CD14-positive monocyte (primary cell): ENCODE measurements at places on chromosomes 3 and 15.

DNA sequence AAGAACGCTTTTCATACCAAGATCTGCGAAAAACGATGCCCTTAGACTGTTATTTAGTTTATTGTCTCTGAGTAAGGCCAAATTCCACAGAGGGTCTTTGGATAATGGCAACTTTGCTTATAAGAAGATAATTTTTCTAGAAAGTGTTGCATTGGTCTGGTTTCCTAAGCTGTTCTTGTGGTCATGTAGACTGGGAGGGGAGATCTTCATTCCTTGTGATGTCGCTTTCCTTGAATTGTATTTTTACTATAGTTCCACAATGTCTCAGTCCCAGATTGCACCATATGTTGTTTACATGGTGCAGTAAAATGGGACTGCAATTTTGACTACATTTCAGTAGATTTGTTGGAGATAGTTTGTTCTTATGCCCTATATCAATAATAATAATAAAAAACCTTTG is 28.8 kb upstream of the ST3GAL6 start:
- DNase-seq: no peak

- DNase-seq: no peak
Measured at GRCh38 chr3:194035406-194036138, 100.4 kb upstream of the HES1 start.

- DNase-seq: no peak
Measured at GRCh38 chr3:158159714-158160113, 49.8 kb downstream of the RSRC1 start.

DNA sequence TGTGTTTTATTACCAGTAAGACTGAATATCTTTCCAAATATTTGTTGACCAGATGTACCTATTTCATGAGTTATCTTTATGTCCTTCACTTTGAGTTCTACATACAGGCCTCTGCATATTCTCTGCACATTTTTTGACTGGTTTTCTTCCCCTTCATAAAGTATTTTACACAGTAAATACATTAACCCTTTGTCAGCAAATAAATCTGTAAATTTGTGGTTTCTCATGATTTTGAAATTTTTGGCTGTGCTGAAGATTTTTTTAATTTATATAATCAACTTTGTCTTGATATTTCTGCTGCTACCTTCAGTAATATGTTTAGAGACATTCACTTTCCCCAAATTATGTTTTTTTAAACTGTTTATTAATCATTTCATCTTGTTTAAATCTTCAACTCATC is 50.5 kb downstream of the WNT5A start:
- DNase-seq: no peak

DNA sequence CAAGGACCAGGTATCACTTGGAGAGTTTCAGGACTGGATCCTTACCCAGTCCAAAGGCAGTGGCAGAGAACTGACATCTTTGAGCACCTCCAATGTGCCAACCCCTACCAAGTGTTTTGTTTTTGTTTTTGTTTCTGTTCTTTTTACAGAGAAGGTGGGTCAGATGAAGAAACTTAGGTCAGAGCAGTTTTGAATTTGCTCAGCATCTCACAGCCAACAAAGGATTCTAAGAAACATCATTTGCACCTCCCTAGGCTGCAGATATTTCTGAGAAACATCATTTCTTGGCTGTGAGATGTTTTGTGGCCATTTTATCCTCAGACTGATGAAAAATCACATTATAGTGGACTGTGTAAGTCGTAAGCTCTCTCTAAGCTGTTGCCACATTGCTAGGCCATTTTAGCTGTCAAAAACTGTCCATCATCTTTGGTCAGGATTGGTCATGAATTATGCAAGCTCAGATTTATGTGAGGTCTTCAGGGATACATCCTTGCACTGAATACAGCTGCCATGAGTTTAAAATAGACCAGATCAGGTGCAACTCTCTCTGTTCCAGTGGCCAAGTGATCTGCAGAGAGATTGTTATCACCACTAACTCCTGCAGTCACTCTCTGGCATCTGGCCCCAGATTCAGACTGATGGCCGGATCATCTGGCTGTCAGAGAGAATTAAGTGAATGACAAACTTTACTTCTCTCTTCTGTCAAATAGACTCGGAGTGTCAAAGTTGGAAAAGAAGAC is 341.5 kb downstream of the EPHB1 start:
- no peak for DNase-seq

DNA sequence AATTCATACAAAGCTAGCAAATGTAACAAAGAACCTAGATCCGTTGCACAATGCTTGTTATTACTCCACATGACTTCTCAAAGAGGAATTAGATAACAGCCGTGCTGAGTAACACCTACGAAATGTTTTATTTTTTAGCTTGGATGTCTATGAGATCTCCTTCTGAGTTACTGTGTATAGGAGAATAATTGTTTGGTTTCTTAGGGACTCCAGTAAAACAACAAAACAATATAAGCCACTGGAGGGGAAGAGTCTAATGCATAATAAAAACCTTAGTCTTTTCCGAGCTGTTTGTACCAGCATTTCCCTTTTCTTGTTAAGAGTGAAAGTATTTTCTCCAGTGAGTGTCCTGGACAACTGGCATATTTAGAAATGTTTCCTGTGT is 15.6 kb downstream of the SNAP23 start:
- DNase-seq: peak; percentile 46

DNA sequence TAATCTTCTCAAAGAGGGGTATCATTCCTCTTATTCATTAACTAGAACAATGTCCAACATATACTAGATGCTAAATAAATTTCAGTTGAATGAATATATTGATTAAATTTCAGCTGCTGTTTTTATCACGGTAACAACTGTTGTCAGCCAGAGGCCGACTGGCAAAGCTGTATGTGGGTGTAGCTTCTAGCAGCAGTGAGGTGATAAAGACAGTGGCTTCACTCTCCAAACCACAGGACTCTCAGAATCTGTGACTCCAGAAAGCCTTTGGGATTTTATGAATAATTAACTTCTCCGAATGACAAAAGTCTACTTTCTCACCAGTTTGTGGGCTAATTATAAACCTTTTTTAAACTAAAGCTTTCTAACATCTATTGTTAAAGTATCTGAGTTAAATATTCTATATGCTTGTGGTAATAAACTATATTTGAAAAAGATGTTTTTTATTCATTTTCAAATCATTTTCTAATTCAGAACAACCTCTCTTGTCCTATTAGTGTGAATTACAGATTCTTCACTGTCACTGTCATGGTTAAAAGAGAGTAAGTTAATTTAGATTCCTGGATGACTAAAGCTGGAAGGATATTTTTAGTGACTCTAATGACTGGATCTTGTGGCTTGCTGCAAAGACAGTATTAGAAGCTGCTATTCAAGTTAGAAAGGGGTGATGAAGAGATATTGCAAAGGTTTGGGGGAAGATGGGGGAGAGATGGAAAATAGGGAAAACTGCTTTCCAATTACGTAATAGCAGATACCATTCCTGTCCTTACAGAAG is 796.4 kb upstream of the ARPP21 start:
- no peak for DNase-seq

- DNase-seq: no peak
Measured at GRCh38 chr3:15310491-15311370, 21.7 kb downstream of the SH3BP5 start.
